ENCODE measurements at places on chromosomes 2 and 18.

DNA sequence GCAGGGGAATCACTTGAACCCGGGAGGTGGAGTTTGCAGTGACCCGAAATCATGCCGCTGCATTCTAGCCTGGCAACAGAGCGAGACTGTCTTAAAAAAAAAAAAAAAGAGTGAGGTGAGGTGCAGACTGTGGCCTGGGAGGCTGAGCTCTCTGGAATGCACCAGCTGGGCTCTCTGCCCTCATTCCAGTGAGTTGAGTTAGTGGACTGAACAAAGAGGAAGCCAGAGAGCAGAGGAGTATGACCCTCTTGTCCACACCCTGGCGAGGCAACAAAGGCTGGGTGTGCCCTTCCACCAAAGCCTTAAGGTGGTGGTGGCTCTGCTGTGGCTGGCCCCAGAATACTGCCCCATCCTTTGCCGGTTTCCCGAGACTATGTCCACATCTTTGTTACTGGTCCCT, 71.3 kb upstream of the ACKR3 start:
- DNase-seq = no peak

DNA sequence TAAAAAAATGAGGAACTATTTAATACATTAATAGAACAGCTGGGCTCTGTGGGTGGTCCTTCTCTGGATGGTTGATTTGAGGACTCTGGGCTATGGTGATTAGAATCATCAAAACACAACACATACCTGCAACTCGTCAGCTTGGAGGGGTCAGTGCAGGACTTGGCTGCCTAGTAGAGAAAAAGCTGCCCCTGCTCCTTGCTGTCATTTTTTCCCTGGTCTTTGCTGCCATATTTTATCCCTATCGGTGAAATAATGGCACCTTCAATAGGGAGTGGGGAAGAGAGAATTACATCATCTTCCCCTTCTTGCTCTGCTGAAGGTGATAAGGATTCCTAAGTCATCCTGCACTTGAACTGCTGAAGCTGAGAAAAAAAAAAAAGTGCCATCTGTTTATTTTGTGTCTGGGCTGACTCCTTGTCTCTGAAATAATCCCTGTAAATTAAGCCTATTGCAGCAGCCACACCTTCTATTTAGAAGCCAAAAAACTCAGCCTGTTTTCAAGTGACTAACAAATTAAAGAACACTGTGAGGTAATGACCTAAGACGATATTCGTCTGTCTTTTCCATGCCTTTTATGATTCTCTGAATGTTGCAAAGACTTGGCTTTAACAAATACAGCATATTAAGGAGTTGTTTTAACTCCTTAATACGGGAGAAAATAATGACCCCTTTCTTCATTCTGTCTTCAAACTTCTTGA, 89.3 kb downstream of the ACVR1 start:
- no peak for DNase-seq

DNA sequence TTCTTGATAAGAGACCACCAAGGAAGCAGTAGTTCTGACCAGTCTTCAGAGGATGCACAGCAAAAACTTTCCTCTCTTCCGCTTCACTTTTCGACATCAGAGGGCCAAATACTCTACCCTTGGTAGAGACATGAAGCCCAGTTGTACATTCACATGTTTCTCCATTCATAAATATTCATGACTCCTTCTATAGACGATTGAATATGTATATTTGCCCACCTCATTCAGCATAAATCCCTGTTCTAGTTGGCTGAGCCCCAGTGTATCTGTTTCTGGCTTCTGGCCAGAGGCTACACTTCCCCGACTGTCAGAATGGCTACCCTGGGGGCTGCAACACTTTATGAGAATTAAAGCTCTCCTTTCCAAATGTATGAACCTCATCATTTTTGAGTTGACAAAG, 258.5 kb downstream of the ASXL3 start:
- no peak for DNase-seq

DNA sequence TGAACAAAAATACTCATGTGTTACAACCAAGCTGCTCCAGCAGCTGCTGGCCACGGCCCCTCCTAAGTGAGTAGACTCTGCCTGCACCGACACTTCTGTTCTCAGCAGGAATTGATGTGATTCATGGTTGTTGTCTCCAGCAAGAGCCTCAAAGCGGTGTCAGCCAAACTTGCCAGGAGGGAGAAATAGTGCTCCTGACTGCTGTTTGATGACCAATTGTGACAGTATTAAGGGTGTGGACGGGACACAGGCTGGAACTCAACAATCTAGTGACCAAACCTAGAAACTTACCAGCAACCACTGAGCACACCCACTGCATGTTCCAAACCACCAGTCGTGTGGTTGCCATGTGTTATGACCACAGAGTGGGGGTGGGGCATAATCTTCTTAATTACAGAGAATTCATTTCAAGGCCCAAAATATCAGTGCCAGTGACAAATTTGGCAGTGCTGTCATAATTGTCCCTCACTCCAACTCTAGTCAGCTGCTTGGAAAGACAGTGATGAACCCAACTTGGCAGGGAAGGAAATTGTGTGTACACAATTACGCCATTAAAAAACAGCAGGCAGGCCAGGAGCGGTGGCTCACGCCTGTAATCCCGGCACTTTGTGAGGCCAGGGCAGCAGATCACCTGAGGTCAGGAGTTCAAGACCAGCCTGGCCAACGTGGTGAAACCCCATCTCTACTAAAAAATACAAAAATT, 30.4 kb downstream of the FBLN7 start:
- no peak for DNase-seq

Measured in stimulated activated CD4-positive, alpha-beta T cell treated with anti-CD3 and anti-CD28 coated beads, Interleukin-2, amount 100 ng/mL, for 48 hours (primary cell).